ENCODE measurements at places on chromosomes 3 and 15.

- no peak for DNase-seq
Measured at GRCh38 chr15:99745370-99746086, 12.3 kb upstream of the LYSMD4 start.

DNA sequence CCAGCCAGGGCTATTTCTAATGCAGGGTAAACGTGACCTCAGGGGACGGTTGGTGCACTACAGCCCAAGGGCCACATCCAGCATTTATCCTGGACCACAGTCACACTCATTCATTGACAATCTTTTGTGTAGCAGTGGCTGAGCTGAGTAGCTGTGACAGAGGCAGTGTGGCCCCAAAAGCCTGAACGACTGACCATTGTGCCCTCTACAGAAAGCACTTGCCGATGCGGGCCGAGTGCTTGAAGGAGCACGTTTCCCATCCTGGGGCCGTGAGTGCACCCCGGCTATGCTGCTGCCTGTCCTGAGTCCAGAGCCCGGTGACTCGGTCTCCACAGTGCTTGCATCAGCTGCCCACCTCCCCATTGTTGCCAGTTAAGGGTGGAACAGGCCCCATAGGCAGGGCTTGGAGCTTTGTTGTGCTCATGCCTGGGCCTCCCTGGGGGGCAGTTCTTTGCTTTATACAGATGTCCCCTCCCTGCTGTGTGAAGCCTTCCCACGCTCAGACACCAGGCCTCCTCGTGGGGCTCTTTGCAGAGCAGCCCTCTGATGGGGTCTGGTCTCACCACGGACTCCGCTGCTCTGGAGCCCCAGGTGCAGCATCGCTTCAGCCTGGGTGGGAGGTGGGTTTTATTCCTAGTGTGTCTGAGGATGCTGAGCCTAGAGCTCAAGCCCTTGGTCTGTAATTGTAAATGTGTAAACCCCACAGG is 13.0 kb upstream of the SNRPA1 start:
- no peak for DNase-seq

- no peak for DNase-seq
Measured at GRCh38 chr3:51869304-51869703, 6.1 kb downstream of the IQCF5 start.

DNA sequence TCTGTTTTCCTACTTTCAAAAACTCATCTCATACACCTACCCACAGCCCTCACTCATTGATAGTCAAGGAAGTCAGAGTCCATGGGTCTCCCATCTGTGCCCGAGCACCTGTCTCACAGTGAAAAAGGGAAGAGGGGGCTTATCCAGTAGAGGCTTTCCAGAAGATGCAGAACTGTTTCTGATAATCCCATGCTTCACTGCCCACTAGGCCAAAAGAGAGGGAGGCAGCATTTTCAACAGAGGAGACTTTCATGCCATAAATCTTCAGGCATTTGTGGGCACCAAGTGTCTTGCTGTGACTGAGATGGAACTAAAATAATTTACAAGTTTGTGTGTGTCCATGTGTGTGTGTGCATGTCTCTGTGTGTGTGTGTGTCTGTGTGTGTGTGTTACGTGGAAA is 117.9 kb upstream of the PHLDB2 start:
- DNase-seq: no peak

GRCh38 chr3:123337948-123338619 is 110.8 kb downstream of the ADCY5 start:
- DNase-seq: no peak

DNA sequence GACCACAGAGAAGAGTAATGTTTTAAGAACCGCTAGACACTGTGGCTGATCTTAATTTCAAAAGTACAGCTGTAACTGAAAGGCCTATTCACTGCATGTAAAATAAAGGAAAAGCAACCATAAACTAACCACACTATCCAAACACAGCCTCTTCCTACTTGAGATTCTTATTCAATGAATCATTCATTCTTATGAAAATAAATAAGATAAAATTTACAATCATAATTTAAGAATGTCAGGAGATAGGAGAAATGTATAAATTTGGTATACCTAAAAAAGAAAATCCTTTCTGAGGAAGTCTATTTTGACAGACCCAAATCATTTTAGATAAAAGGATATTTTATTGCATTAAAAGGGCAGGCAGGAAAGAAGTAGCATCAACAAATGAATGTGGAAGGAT is 533.5 kb upstream of the ZNF385D start:
- no peak for DNase-seq

All from AG04449 (cell line).